Endothelial cell (in vitro differentiated cells): ENCODE measurements at places on chromosomes 2 and 18. TPM values are rescaled to one million over a fixed set of nuclear protein-coding genes. Genes with fewer than 3 reads are reported as not detected.

- no peak for DNase-seq
Observed at GRCh38 chr2:54428108-54428831, 27.9 kb upstream of the SPTBN1 start.

- DNase-seq, result no peak
Observed at GRCh38 chr2:178915423-178916173, 108.4 kb upstream of the TTN start.

- no peak for DNase-seq
Observed at GRCh38 chr2:67286981-67287759, 110.0 kb upstream of the ETAA1 start.

DNA sequence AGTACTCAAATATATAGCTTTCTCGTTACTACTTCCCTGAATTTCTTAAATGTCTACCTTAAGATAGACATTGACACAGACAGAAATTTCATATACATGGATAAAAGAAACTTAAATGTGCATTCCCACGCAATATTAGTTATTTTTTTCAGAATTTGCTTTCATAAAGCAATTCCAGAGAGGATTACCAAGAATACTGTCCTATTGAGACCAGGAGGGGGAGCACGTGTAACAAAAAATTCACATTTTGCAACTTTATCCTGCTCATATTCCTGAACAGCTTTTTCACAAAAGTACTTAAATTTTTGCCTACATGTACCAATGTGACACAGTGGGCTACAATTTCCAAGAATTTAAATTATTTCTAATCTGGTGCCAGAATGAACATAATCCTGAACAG is 30.7 kb upstream of the ERCC3 start:
- no peak for DNase-seq

DNA sequence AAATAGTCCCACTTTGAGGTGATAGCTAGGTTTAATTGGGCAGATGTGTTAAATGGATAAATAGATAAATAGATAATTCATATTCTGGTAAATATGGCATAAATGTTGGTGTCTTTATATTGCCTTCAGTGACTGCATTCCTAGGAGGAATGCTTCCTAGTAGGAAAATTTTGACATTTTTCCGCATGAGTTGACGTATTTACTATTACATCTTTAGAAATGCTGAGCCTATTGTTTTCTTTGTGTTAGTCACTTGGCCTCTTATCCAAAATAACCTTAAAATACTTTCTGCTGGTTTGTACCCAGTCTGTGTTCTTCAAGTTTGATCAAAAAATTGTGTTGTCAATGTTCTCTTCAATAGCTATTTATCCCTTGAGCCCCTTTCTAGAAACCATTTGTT is 495.6 kb upstream of the ZEB2 start:
- no peak for DNase-seq

DNA sequence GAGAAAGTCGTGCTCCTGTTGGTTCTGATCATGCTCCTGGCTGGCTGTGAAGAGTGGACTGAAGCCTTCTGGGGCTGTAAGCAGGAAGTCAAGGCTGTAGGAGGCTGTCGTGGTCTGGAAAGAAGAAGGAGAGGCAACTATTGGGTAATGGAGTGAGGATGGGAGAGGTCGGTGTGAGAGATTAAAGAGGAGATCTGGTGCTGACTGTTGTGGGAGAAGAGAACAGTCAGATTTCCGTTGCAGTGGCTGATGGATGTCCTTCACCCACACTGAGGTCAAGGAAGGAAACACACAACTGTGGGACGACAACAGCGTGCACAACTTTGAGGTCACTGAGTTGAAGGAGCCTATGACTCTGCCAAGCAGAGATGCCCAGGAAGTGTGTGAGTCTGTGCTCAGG is 2.8 kb upstream of the PSMD1 start:
- DNase-seq, result no peak

GRCh38 chr2:96527286-96528005 is 9.1 kb upstream of the ARID5A start:
- peak; percentile 59 for DNase-seq

DNA sequence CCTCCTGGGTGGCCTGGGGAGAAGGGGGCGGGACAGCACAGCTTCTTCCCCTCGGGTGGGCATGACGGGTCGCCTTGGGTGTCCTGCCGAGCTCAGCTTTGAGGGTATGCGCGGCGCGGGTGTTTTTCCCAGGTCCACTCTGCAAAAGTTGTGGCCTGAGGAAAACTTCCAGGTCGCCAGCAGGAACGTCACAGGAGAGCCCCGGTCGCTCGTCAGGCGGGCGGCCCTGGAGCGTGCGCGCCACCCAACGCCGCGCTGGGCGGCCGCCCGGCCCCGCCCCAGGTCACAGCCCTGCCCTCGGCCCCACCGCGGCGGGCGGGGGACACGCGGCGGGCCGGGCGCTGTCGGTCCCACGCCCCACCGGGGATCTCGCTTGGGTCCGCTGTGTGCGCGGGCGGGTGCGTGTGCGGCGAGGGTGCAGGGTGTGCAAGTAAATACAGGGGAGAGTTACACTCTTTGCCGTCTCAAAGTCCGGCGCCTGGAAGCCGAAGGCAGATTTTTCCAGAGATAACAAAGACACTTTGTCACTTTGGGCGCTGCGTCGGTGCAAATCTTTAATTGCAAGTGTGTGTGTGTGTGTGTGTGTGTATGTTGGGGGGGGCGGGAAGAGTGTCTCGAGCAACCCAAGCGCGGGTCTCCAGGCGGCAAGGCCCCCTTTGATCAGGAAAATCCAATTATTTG is 616 bp upstream of the SP5 start:
- DNase-seq, result peak; percentile 24

GRCh38 chr2:24241528-24241927 is 66.7 kb downstream of the FAM228A start:
- DNase-seq, result no peak

DNA sequence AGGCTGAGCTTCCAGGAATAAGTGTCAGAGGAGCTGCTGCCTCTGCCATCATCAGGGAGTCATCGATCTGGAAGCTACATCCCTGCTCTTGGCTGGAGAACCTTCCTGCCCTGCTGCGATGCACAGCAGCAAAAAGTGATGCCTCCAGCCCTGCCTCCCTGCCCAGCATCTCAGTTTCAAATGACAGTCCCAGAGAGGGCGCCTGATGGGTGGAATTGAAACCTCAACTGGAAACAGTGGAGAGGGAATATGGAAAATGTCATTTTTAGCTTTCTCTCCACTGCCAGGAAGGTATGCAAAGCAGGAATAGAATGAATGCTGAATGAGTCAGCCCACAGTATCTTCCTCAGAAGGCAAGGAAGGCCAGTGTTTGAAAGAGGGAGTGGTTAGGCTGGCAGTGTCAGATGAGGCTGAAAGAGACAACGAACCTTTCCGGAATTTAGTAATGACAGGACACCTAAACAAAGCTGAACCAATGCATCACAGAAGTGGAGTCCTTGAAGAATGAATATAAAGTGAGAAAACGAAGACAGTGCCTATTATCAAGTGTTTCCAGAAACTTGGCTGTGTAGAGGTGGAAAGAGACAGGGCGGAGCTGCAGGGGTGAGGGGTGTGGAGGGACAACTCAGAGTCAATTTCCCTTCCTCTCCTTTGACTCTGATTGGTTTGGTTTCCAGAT is 153.9 kb upstream of the NDUFV2 start:
- no peak for DNase-seq

DNA sequence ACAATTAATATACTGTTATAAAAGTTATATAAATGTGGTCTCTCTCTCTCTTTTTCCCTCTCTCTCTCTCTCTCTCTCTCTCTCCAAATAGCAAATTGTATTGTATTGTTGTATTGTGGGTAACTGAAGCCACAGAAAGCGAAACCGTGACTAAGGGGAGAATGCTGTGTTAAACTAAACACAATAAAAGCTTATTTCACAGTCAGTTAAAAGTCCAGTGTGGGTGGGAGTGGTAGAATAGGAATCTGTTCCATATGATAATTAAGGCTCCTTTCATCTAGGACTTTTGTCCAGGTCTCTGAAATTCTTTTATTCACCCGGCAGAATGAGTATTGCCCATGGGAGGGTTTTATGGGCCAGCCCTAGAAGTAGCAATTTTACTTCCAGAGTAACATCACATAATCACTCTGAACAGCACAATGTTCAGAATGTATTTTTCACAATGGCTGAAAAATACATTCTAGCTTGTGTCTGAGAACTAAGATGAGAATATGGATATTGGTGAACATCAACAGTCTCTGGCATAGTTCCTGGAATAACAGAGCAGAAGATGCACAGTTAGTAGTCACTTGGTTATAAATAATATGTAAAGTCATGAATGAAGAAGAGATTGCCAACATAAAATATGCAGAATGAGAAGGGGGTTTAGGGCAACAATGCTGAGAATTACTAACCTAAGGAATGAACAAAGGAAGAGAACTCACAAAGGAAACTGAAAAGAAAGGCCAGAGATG is 399.1 kb downstream of the PLCL1 start:
- DNase-seq, result no peak

DNA sequence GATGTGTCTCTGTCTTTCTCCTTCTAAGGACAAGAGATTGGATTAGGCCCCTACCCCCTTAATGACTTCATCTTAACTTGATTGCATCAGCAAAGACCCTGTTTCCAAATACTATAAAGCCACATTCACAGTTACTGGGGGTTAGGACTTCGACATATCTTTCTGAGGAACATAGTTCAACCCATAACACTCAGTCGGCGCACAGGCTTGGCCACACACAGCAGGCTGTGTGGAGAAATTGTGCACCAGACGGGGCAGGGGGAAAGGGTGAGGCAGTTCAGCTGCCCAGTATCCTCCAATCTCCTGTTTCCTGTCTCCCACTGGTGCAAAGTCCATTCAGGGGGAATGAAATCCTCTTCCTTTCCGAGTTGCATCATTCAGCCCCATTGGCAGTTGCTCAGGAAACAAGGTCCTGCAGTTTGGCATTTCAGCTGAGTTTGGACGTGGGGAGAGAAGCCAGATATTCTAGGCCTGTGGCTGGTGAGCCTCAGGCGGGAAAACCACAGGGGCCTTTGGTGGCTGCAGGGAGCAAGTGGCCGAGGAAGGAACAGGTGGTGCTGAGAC is 9.4 kb upstream of the RAPGEF4 start:
- no peak for DNase-seq

- no peak for DNase-seq
Observed at GRCh38 chr18:36536426-36536825, 238.9 kb downstream of the FHOD3 start.

GRCh38 chr18:38496222-38496793 is 930.7 kb upstream of the CELF4 start:
- DNase-seq, result no peak

DNA sequence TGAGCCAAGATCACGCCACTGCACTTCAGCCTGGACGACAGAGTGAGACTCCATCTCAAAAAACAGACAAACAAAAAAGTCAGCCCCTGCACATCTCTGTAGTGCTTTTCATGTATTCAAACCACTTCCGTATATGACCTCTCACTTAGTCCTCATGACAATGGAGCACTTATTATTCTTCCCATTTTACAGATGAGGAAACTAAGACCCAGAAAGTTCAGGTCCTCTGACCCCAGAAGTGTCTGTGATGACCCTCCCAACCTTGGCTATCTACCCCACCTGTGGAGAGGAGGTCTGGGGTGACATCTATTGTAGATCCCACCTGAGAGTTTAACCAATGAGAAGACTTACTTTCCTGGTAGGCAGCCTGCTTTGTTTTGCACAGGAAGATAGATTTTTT is 21.6 kb upstream of the MAPRE3 start:
- DNase-seq, result no peak

GRCh38 chr2:172830482-172830881 is 94.8 kb downstream of the RAPGEF4 start:
- no peak for DNase-seq

- DNase-seq, result no peak
Observed at GRCh38 chr18:27808683-27809082, 368.2 kb downstream of the CDH2 start.

DNA sequence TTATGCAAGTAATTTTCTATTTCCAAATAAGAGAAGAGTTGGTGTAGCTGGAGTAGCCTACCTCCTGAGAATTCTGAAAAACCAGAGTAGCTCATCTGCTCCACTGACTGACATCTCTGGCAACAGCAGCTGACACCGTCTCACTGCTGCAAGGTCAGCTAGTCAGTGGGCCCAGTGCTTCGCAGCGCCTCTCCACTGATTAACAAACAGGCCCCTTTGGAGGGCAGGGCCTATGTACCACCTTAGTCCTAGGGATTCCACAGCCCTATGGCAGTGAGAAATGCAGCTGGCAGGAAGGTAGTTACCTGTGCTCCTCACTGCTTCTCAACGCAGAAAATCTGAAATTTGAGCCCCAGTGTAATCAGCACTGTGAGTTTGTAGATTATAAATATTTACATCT is 97.5 kb downstream of the DLGAP1 start:
- DNase-seq, result no peak

DNA sequence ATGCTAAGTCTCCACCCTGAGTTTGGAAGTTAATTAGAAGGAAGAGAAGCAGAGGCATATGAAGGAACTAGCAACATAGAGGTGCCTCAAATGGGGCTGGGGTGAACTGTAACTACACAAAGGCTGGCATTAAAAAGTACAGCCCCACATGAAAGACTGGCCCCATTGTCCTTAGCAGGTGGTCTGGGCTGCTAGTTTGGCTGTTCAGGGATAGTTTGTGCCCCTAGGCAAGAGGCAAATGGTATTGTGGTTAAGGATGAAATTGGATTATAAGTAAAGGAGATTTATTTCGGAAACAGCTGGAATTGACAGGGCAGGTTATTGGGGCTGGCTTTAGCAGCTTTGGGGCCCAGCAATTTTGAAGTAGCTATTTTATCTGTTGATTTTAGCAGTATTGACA is 365.7 kb upstream of the TNP1 start:
- DNase-seq, result no peak

GRCh38 chr2:86566158-86566820 is 3.0 kb upstream of the CHMP3 start:
- no peak for DNase-seq

Gene PDE11A
- total RNA-seq, result 1.7 TPM

Gene PCGF1
- total RNA-seq, result 13.5 TPM

Gene HOXD11
- total RNA-seq, result not detected

Gene TRIM43
- total RNA-seq, result not detected
